CD4-positive, alpha-beta T cell treated with Interleukin-15 for 4 hours (primary cell): ENCODE measurements at places on chromosomes 1 and 21.

DNA sequence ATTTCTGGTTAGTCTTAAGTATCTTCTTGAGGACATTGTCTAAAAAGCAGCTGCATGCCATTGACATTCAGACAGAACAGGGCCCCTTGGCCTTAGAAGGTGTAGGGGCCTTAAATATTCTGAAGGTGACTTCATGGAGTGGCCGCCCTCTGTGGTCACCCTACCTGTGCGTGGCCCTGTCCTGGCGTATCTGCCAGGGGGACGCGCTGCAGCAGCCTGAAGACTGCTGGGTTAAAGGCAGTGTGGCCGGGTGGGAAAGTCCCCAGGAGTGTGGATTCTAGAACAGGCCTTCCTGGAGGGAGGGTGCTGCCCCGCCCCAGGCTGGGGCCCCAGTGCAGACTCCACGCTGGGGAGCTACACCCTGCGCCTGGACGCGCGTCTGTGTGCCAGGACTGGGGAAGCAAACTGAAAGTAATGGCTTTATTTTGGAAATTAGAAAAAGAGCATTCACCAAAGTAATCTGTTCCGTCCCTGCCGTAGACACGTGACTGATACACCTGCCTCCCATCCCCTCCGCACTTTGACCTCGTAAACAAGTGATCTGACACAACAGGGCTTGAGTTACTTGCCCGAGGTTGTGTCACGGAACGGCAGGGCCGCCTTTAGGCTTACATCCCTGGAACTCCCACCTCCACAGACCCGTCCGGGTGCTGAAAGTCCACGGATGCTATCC is 1.8 kb downstream of the AGPAT3 start:
- peak; percentile 59 for DNase-seq

DNA sequence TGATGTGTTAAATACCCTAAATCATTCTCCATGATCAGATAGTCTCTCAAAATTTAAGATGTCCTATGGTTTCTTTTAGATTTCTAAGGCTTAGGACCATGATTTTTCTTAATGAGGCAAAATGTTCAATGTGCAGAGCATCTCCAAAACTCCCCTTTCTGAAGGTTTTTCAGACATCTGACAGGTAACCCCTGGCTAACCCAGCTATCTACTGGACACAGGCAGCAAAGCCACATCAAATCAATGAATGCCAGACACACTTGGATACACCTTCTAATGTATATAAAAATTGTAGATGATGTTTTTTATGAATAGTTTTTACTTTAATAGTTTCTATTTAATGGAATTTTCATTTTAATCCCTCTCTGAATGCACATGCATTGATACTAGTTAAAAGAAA is 285.6 kb downstream of the GRIK1 start:
- DNase-seq: no peak

- no peak for DNase-seq
Observed at GRCh38 chr1:219549215-219549614, 63.7 kb downstream of the ZC3H11B start.

DNA sequence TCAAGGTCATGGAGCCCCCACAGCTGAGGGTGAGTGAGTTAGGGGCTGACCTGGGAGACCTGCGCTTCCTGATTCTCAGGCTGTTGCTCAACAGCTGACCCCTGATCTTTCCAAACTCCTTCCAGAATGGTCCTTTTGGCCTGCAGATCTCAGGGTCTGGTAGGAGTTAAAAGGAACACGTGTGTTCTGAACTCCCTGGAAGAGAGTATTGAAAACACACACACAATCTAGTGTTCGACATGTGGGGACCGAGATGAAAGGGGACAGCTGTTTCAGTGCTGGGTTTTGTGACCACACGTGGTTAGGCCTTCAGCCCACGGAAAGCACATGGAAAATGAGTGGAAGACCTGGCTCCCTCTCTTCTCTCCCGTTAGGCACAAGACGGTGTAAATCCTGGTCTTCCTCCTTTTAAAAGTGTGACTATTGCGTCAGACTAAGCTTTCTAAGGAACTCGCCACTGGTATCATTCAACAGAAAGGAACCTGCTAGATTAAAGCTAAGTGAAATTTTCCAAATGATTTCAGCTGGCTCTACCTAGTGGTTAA is 49.6 kb downstream of the RUNX1 start:
- no peak for DNase-seq

GRCh38 chr1:156020293-156021092 is at the start of gene SSR2:
SSR2 (minus strand) TSS chr1:156020951; CDS start chr1:156020167, 784 bp downstream.
- peak; percentile 87 for DNase-seq

GRCh38 chr21:41828884-41829360 is 50.2 kb downstream of the PRDM15 start:
- no peak for DNase-seq

DNA sequence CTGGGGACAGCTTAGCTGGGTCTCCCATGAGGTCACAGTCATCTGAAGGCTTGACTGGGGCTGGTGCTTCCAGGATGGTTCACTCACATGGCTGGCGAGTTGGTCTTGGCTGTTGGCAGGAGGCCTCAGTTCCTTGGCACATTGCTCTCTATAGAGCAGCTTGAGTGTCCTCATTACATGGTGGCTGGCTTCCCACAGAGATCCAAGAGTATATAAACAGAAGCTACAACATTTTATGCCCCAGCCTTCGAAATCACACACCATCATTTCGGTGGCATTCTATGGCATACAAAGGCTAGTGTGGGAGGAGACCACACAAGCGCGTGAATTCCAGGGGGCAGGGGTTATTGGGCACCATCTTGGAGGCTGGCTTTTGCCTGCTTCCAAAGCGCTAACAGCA is 63.0 kb downstream of the ALPL start:
- no peak for DNase-seq

DNA sequence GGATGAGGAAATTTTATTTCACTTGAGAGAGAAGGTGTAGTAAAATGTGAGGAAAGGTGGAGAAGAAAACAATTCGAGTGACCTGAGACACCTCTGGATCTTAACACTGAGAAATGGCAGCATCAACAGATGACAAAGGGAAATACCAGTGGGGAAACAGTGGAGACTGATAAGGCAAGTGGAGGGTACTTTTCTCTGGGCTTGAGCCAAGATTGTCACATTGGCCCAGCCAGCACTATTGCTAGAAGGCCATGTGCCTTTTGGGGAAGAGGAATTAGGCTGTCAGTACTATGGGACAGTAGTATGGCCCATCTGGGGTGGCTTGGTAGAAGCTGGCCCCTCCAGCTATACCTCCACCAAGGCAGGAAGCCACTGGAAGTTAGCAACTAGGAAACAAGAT is 8.4 kb downstream of the SYPL2 start:
- no peak for DNase-seq

GRCh38 chr1:201734786-201735185 is 94.2 kb upstream of the IPO9 start:
- DNase-seq: no peak

GRCh38 chr1:78792756-78793155 is 143.1 kb downstream of the IFI44 start:
- DNase-seq: no peak

DNA sequence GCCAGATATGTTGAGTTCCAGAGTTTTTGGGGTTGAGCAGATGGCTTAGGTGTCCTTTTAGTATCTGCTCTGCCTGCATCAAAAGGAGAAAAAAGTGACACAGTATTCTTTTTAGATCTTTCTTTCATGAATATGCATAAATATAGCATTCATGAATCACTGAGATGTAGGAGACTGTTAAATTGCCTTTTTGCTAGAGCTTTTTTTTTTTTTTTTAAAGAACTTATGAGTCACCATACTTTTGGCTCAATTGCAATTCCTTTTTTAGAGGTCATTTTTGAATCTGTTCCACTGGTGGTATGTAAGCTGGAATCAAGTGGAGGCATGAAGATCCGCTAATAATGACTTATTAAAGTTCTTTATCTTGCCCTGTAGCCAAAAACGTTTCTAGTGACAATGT is 480.9 kb upstream of the ZRANB2 start:
- no peak for DNase-seq

DNA sequence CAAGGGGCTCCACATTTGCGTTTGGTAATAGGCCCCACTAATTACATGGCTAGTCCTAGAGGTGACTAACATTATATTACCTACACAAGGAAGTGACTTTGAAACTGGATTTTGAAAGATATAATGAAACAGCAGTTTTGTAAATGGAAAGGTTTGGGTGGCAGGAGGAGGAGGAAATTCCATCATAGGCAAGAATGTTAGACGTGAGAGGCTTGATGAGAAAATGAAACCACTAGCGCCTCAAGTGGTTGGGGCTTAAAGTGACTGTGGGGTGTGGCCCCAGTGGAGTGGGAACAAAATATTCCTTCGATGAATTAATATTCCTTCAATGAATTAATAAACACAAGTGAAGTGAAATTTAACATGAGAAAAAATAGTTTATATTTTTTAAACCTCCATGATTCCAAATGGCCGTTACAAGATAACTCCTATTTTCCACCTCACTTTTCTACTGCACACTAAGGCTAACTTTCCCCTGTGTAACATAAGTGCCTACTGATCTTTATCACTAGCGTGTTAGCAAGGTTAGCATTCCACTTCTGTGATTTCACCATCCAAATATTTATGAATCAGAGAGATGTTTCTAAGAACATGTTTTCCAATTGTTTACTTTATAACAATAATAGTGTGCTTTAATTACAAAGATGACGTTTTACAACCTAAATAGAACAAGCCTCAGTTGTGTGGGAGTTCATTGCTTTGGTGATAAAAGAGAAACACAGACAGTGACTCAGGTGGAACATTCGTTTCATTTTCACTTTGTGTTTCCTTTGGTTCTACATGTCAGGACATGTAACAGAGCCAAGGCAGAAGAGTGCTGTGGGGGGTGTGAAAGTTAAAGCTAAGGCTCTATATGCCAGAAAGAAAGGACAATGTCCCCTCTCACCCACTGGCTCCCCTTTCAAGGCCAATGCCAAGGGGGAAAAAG is 12.5 kb upstream of the ATF3 start:
- peak; percentile 82 for DNase-seq

DNA sequence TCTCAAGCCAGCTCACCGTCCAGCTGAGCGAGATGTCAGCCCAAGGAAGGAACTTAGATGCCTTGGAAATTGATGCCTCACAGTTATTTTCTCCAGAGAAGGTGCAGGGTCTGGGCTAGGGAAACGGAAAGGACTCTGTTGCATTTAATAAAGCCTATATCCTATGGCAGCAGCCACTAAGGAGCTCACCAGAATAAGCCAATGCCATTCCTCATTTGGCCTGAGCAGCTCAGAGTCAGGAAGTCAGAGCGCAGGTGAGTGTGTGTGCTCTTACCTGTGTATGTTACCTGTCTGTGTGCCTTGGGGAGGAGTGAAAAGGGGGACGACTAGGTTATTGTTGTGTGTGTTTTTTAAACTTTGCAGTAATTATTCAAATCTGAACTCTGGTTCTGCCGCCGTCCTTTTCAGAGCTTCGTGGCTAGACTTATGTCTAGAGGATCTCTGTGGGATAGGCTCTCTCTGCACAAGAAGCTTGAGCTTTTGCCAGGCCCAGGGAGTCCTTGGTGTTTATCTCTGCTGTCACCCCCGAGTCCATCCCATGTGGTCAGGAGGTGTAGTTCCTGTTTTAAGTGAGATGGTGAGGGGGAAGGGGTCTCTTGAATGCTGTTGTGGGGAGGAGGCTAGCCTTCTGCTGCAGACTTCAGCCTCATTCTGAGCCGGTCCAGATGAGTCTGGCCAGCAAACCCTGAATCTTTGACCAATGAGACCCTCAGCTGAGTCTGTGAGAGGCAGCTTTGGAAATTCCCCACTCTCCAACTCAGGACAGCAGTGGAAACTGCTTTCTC is 2.4 kb downstream of the TMCC2 start:
- no peak for DNase-seq

DNA sequence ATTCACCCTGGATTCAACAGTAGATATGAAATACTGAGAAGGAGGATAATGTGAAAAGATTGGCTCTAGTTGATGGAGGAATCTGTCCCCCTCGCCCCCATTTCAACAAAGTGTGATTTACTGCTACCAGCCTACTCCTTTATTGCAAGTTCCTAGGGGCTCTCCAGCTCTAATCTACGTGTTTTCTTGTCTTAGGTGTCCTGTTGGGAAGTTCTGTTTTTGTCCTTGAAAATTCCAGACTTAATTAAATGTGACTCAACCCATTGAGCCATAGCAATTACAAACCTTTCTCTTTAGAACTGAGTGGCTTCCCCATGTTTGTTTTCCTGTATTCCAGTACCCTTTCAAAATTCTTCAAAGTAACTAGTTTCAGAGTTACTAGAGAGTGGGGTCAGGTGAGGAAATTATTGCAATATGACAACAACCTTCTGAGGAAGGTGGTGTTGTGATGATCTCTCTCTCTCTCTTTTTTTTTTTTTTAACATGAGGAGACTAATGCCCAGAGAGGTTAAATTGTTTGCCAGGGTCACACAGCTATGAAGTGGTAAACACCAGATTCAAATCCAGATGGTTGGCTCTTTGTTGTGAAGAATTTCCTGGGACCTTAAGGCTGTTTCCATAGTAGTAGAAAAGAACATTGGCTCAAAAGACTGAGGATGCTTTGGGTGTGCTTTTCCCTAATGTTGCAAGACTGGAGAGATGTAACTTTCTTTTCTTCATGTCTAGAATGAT is 3.5 kb downstream of the RGL1 start:
- no peak for DNase-seq

DNA sequence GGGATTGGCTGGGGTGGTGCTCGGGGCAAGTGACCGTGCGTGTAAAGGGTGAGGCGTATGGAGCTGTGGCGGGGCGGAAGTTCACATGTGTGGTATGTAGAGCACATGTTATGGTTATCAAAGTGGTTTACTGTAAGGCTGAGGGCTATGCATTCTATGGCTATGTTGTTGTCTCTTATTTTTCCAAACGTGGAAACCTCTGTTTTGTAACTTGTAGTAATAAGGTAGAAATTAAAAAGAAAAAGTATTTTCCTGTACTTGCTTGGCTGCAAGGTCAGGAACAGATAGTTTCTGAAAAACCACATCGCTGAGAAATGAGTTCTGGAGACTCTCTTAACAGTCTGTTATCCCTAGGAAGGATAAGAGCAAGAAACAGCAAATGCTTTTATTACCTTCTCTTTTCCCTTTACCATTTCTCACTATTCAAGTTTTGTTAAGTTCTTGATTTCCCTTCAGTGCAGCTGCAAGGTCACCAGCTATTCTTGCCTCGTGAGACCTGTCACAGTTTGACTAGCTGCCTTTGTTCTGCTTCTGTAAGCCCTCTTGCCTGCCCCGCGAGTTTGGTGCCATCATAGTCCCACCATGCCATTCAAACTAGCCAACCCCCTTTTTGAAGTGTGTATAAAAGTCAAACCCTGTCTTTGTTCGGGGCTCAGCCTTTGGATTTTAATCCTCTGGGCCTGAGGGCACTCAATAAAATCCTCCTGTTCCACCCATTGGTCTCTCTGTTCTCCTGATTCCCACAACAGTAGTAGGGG is 9.5 kb downstream of the RNU1-2 start:
- DNase-seq: peak; percentile 27

GRCh38 chr1:35585281-35585680 is 12.2 kb downstream of the TFAP2E start:
- no peak for DNase-seq

GRCh38 chr1:233278631-233279030 is 16.9 kb downstream of the PCNX2 start:
- no peak for DNase-seq
